ENCODE measurements at places on chromosomes 2 and 18. TPM values are rescaled to one million over a fixed set of nuclear protein-coding genes. Genes with fewer than 3 reads are reported as not detected.

SP5 gene
- 0.09 TPM for total RNA-seq

IL36B gene
- total RNA-seq, result not detected

KYNU gene
- not detected for total RNA-seq

DNA sequence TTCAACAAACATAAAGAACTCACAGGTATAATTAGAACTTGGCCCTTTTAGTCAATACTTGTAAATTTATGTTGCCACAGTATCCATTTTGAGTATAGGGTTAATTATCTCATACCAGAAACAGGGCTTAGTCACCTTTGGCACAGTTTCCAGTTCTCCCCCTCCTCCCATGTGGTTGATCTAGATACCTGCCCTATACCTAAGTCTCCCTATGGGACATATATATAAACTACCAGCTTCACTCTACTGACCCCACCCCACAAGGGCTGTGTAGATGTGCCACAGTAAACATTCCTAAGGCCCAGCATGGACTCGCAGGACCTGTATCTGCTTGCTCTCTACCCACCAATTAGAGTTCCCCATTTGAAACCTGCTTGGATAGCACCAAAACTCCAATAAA is 371.7 kb upstream of the RND3 start:
- H3K4me1 ChIP-seq, result no peaks in the 10 kb centered on the region
- DNase-seq, result no peak
- no peak overlapping the region for H3K4me3 ChIP-seq
- H3K27me3 ChIP-seq, result no peaks in the 10 kb centered on the region
- no peak overlapping the region for H3K27ac ChIP-seq

GRCh38 chr2:136909777-136910176 is 144.4 kb downstream of the THSD7B start:
- H3K36me3 ChIP-seq, result no peaks in the 10 kb centered on the region
- H3K4me3 ChIP-seq, result no peak overlapping the region
- no peak overlapping the region for H3K27ac ChIP-seq
- H3K4me1 ChIP-seq, result no peaks in the 10 kb centered on the region
- no peak for DNase-seq
- H3K27me3 ChIP-seq, result no peaks in the 10 kb centered on the region

- no peak within 1 kb of the TSS for H3K4me3 ChIP-seq
- H3K27ac ChIP-seq, result no peak within 1 kb of the TSS
- peaks cover 2% of the 10 kb centered on the region for H3K4me1 ChIP-seq
- no peak for DNase-seq
- peaks cover 45% of the 10 kb centered on the region for H3K27me3 ChIP-seq
Observed at GRCh38 chr2:24009680-24010476, at the start of gene MFSD2B. MFSD2B (plus strand) TSS chr2:24010085; CDS start chr2:24010097, 12 bp downstream.

GRCh38 chr2:10658914-10659257 is 30.9 kb downstream of the NOL10 start:
- peaks cover 27% of the 10 kb centered on the region for H3K4me1 ChIP-seq
- DNase-seq, result no peak
- H3K27ac ChIP-seq, result no peak overlapping the region
- H3K4me3 ChIP-seq, result no peak overlapping the region
- H3K36me3 ChIP-seq, result peaks cover 57% of the 10 kb centered on the region
- no peaks in the 10 kb centered on the region for H3K27me3 ChIP-seq

DNA sequence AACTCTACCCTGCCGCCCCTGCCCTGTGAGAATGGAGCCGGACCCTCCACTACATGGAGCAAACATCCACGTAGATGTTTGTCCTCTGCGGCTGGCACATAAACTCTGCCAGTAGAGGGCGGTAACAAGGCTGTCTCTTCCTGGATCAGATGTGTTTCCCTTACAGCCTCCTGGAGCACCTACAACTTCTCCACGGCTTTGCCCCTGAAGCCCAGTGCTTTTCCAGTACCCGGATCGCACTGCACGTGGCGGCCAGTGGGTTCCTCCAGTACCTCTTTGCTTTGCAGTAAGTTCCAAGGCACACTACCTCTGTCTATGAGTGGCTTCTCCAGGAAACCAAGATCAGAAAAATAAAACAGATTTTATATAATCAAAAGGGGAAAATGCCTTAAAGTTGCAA is 651.3 kb downstream of the DCDC2C start:
- no peak overlapping the region for H3K27ac ChIP-seq
- no peaks in the 10 kb centered on the region for H3K36me3 ChIP-seq
- no peak for DNase-seq
- no peak overlapping the region for H3K4me3 ChIP-seq
- no peaks in the 10 kb centered on the region for H3K4me1 ChIP-seq

GRCh38 chr2:108893277-108893676 is 95.7 kb downstream of the EDAR start:
- H3K4me3 ChIP-seq, result no peak overlapping the region
- peaks cover under 1% of the 10 kb centered on the region for H3K27me3 ChIP-seq
- DNase-seq, result peak; percentile 31
- no peak overlapping the region for H3K27ac ChIP-seq
- H3K4me1 ChIP-seq, result no peaks in the 10 kb centered on the region
- H3K36me3 ChIP-seq, result peaks cover 4% of the 10 kb centered on the region

- DNase-seq, result no peak
- H3K27ac ChIP-seq, result no peak overlapping the region
- H3K4me3 ChIP-seq, result no peak overlapping the region
- H3K36me3 ChIP-seq, result no peaks in the 10 kb centered on the region
- H3K27me3 ChIP-seq, result no peaks in the 10 kb centered on the region
- no peaks in the 10 kb centered on the region for H3K4me1 ChIP-seq
Observed at GRCh38 chr2:144936442-144936841, 416.5 kb upstream of the ZEB2 start.

GRCh38 chr2:36482576-36483214 is 115.3 kb downstream of the FEZ2 start:
- peaks cover under 1% of the 10 kb centered on the region for H3K4me1 ChIP-seq
- DNase-seq, result no peak
- peaks cover 16% of the 10 kb centered on the region for H3K36me3 ChIP-seq
- H3K27me3 ChIP-seq, result no peaks in the 10 kb centered on the region
- H3K27ac ChIP-seq, result no peak overlapping the region
- no peak overlapping the region for H3K4me3 ChIP-seq

DNA sequence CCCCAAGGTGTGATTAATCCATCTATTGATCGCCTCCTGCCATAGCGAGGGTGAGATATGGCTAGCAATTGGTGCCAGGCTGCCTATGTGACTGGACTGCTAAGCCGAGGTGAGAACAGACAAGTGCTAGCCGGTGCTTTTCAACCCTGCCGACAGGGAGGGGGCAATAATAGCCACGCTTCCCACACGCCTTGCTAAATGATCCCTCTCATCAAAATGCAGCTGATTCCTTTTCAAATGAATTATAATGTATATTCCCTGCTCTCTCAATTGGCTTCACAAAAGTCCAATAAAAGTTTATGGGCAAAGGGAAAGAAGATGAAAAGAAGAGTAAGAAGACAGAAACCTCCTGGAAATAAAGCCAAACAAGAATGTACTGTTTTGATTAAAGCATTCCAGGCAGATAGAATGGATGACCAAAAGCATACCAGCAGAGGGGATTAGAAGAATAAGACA is 235.6 kb downstream of the ICOS start:
- H3K4me3 ChIP-seq, result no peak overlapping the region
- no peak for DNase-seq
- H3K27ac ChIP-seq, result no peak overlapping the region
- peaks cover 10% of the 10 kb centered on the region for H3K27me3 ChIP-seq
- peaks cover 2% of the 10 kb centered on the region for H3K4me1 ChIP-seq

DNA sequence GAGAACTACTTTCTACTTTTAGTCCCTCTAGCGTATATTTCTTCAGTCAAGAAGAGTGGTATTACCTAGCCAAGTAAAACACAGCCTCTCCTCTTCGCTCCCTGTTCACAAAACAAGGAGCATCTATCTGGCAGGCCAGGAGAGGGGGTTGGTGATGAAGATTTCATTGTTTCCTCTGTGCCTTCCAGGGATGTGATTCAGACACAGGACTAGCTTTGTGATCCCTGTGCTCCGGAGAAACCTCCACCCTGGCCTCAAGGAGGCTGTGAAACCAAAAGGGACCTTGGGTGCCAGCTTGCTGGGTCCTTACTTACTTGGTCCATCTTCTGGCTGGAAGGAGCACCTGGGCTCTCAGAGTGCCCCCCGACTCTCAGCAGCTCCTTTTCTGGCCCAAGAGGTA is 5.7 kb downstream of the RHOB start:
- peaks cover 10% of the 10 kb centered on the region for H3K4me1 ChIP-seq
- peaks cover 35% of the 10 kb centered on the region for H3K27me3 ChIP-seq
- no peak for DNase-seq
- no peak overlapping the region for H3K27ac ChIP-seq
- H3K4me3 ChIP-seq, result no peak overlapping the region

DNA sequence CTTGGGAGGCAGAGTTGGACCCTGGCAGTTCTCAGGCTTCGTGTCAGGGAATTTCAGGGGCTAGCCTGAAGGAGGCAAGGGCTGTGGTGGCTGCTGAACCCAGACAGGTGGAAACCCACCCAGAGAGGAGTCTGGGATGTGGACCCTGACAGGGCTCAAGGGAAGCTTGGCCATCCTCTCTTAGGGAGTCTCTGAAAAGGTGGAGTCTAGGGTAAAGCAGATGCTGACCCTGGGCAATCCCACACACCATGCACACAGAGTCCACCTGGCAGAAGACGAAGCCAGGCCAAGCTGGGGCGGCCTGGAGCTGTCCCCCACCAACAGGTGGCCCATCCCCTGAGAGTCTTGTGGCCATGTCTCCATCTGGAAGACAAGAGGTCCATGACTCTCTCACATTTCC is 41.2 kb upstream of the TEX51 start:
- peaks cover 6% of the 10 kb centered on the region for H3K27me3 ChIP-seq
- no peak overlapping the region for H3K4me3 ChIP-seq
- DNase-seq, result no peak

DNA sequence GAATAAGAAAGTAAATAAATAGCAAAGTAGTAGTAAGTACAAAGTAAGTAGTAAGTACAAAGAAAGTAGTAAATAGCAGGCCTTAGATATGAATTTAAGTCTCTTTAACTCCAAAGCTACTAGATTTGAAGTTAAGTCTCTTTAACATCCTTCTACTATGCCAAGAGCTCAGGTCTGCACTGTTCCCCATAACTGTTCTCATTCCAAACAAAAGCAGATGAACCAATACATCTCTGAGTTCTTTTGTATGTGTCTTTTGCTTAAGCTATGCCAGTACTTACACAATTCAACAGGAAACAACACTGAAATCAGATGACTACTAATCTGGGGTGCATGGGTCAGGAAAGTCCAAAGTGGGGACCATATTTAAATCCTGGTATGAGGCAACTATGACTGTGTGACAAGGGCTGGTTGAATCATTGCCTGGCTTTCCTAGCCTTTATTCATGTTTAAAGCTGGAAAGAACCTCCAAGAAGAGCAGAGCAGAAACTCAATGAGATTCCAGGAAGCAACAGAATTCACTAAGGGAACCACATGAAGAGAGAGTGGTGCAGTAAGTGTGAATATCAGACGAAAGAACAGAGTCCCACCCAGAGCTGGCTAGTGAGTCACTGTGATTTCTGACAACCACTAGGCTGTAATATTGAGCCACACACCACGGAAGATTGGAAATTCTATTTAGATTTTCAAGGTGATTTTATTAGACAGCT is 51.0 kb upstream of the CYP26B1 start:
- no peak overlapping the region for H3K4me3 ChIP-seq
- no peaks in the 10 kb centered on the region for H3K36me3 ChIP-seq
- H3K27ac ChIP-seq, result no peak overlapping the region
- DNase-seq, result no peak

DNA sequence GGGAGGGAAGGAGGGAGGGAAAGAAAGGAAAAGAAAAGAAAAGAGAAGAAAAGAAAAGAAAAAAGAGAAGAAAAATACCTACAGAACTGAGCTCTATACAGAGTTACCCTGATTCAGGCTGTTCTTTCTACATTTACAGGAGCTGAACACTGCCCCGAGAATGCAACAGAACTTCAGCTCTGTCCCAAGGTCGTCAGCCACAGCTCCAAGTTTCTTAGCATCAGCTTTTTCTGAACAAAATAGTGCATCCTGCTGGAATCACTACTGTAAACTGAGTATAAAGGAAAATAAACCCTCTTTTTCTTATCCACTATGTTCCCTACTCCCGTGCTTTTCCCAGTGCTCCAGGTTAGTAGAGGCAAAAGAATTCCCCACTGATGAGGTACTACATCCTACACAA is 4.7 kb upstream of the PPP4R1 start:
- peaks cover 8% of the 10 kb centered on the region for H3K27me3 ChIP-seq
- no peak overlapping the region for H3K4me3 ChIP-seq
- H3K4me1 ChIP-seq, result peaks cover 17% of the 10 kb centered on the region
- no peak overlapping the region for H3K27ac ChIP-seq
- DNase-seq, result no peak

DNA sequence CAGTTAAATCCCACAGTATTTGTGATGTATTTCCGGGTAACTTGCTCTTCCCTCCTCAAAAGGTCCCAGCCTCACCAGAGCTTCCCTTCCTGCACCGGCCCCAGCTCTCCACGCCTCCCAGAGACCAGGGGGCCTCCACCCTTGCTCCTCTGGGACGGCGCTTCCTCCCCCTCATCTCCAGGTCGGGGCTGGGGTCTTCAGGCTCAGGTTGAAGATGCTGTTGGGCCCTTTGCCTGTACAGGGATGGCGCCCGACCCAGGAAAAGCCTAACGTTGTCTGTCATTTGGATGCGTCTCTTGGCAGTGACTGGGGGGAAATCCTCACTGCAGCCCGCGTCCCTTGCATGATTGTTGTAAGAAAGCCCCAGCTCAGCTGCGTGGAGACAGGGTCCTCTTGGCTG is 126.7 kb downstream of the TPO start:
- no peak overlapping the region for H3K27ac ChIP-seq
- no peaks in the 10 kb centered on the region for H3K36me3 ChIP-seq
- H3K4me3 ChIP-seq, result no peak overlapping the region
- no peaks in the 10 kb centered on the region for H3K27me3 ChIP-seq
- H3K4me1 ChIP-seq, result peaks cover 3% of the 10 kb centered on the region
- no peak for DNase-seq

DNA sequence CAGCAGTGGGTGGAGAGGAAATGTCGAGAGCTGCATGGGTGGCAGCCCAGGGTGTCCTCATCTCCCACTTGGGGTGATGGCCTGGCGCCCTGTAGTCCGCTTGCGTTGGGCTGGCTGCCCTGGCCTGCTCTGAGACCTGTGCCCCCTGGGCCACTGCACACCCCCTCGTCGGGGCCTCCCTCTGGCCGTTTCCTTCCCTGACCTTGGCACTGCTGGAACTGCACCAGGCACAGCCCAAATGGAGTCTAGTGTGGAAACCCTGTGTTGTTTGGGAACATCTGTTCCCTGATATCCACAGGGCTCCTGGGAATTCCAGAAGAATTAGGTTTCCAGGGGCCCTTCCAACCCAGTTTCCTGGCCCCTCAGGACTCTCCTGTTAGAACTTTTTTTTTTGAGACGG is 13.9 kb downstream of the EFHD1 start:
- H3K27me3 ChIP-seq, result peaks cover 8% of the 10 kb centered on the region
- H3K27ac ChIP-seq, result no peak overlapping the region
- no peaks in the 10 kb centered on the region for H3K36me3 ChIP-seq
- no peaks in the 10 kb centered on the region for H3K4me1 ChIP-seq

GRCh38 chr2:225693259-225693658 is 293.7 kb downstream of the NYAP2 start:
- H3K27ac ChIP-seq, result no peak overlapping the region
- H3K27me3 ChIP-seq, result no peaks in the 10 kb centered on the region
- no peaks in the 10 kb centered on the region for H3K4me1 ChIP-seq

DNA sequence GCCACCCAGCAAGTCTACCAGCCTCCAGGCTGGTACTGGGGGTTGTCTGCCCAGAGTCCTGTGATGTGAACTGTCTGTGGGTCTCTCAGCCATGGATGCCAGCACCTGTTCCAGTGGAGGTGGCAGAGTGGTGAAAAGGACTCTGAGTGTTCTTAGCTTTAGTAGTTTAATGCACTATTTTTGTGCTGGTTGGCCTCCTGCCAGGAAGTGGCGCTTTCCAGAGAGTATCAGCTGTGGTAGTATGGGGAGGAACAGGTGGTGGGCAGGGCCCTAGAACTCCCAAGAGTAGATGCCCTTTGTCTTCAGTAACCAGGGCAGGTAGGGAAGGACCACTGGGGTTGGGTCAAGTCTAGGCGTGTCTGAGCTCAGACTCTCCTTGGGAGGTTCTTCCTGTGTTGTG is 356.7 kb downstream of the STK39 start:
- no peaks in the 10 kb centered on the region for H3K27me3 ChIP-seq
- no peak for DNase-seq
- H3K27ac ChIP-seq, result no peak overlapping the region
